ENCODE measurements at places on chromosomes 6 and 20.

DNA sequence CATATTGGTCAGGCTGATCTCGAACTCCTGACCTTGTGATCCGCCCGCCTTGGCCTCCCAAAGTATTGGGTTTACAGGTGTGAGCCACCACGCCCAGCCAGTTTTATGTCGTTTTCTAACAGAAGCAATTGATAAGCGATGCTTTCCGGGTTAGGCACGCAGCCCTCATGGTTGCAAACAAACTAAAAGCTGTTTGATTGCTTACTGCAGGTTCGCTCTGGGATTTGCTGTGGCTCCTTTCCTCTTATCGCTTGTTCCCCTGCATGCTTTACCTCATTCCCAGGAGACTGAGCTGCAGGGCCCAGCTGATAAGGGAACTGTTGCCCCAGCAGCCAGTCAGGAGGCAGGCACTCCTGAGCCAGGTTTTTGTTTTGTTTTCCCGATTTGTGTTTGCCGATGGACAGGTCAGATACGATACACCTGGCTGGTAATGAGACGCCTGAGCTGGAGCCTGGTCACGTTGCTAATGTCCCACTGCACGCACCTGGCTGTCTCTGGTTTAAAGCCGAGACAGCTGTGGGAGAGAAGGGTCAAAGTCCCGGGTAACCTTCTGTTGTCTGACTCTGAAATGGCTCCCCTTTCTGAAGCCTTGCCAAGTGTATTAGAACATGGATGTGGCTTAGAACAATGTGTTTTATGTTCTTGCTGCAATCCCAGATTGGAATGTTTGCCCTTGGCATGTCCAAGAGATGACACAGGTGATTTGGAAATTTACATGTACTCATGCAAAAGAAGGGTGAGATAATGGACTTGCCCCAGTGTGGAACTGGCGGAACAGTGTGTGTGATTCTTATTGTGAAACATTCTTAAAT lies 19.9 kb downstream of the DSP start:
- DNase-seq: no peak

DNA sequence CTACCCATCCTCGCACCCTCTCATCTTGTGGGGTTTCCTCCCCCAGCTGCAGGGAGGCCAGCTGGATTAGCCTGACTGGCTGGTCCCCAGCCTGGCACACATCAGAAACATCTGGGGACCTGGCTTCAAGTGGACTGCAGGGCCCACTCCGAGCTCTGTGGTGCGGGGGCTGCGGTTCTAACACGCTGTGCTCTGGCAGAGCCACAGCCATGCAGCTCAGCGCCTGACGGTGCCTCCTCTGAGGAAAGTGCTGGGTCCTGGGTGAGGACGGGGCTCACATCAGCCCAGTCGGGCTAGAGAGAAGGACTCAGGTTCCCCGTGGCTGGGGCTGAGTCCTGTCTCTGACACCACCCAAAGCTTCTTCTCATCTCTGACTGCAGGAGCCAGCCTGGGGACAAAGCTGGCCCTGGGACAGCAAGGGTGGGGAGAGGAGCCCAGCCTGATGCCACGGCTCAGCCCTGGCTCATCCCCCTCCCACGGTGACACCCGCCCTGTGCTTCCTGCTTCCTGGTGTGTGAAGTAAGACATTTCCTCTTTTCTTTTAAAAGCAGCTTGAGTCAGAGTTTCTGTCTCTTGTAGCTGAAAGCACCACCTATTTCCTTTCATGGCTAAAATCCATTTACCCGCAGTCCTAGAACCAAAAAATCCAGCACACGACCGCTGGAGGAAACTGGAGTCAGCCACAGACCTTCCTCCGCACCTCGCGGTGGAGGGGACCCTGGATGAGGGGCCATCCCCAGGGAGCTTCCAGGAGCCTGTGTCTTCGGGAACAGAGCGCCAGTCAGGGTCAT lies 127.4 kb upstream of the AFDN start:
- DNase-seq: peak; percentile 77

GRCh38 chr6:69894578-69895347 lies 28.4 kb downstream of the COL19A1 start:
- DNase-seq: no peak

GRCh38 chr6:68333442-68333841 lies 301.6 kb upstream of the ADGRB3 start:
- no peak for DNase-seq

GRCh38 chr6:108875161-108875555 lies 26.9 kb downstream of the ARMC2 start:
- DNase-seq: no peak
